ENCODE measurements at places on chromosomes 11 and 22.

DNA sequence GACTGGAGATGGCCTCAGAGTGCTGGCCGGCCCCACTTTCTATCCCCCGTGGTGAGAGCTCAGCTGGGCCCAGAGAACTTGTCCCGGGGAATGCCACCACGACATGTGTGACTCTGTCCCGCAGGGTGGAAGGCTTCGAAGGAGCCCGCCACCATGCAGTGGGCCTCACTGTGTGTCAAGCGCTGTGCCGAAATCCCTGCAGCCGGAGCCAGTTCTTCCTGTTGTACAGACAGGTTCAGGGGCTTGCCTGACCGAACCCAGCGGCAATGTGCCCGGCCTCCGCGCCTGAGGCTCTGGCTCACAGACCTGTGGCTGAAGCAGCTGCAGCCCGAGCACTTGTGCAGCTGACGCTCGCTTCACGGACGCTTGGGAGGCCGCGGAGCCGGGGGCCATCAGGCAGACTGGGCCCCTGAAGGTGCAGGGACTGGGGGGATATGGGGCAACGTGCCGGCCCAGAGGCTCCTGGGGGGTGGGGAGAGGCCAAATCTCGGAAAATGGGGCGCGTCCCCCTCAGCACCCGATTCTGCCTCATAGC, 650 bp downstream of the PPM1F start:
- DNase-seq, result peak; percentile 78

GRCh38 chr22:35830305-35830704, 112.6 kb downstream of the APOL5 start:
- no peak for DNase-seq

- DNase-seq, result no peak
These were observed 86.8 kb downstream of the BMAL1 start for GRCh38 chr11:13364388-13364787.

DNA sequence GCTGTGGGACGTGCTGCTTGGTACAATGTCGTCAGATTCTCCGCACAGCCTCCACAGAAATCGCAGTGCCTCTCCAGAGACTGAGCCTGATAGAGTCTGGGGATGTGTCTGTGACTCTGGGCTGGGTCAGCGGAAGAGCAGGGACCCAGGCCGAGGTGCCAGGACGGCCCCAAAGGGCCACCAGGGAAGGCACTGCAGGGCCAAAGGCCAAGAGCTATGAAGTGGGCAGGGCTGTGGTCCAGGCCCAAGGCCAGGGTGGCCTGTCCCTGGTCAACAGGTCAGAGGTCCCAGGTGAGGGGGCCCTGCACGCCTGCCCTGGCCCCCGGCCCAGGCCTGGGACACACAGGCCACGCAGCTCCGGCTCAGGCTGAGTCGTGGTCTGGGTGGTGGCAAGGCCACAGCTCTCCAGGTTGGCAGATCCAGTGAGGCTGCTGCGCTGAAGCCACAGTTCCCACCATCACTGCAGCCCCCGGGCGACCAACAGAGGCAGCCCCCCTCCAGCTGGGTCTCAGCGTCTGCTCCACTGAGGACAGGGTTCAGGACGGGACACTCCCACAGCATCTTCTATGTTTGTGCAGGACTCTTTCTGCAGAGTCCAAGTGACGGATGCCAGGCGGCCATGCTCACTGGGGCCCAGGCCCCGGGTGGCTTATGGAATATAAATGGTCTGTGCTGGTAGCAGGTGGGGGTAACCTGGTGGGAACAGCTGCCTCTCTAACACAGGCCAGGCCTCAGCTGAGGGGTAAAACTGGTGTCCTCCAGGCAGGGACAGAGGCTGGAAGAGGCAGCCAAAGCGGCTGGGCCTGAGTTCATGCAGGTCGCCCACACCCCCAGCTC, 4.8 kb upstream of the PIM3 start:
- no peak for DNase-seq

- DNase-seq, result no peak
These were observed 2.5 kb downstream of the PTS start for GRCh38 chr11:112228706-112229105.

GRCh38 chr11:73553266-73553665, 44.6 kb downstream of the FAM168A start:
- DNase-seq, result no peak
